ENCODE measurements at places on chromosomes 12 and 14. TPM values are rescaled to one million over a fixed set of nuclear protein-coding genes. Genes with fewer than 3 reads are reported as not detected.

P3H3 gene
- total RNA-seq, result 49.3 TPM

SMIM41 gene
- total RNA-seq, result 0.20 TPM

PPP1R1A gene
- total RNA-seq, result not detected

KRT83 gene
- total RNA-seq, result not detected

IQSEC3 gene
- not detected for total RNA-seq

CRIP2 gene
- total RNA-seq, result 24.6 TPM

AMDHD1 gene
- total RNA-seq, result not detected

Measured in subcutaneous preadipocyte (primary cell).